ENCODE measurements at places on chromosomes 2 and 18. TPM values are rescaled to one million over a fixed set of nuclear protein-coding genes. Genes with fewer than 3 reads are reported as not detected.

Gene ZNF513
- polyA plus RNA-seq = 14.8 TPM

Gene UGT1A5
- not detected for polyA plus RNA-seq

Gene TM4SF20
- not detected for polyA plus RNA-seq

Gene ANKAR
- 0.29 TPM for polyA plus RNA-seq

Gene FOSL2
- 16.9 TPM for polyA plus RNA-seq

Gene RAB6D
- 0.03 TPM for polyA plus RNA-seq

Gene THSD7B
- 0.01 TPM for polyA plus RNA-seq

Gene EFR3B
- 0.07 TPM for polyA plus RNA-seq

Gene AMER3
- not detected for polyA plus RNA-seq

Gene KCNG2
- polyA plus RNA-seq = not detected

Gene ITPRIPL1
- 3.2 TPM for polyA plus RNA-seq

Gene ARHGEF4
- 14.1 TPM for polyA plus RNA-seq

Gene UGT1A3
- 0.58 TPM for polyA plus RNA-seq

Gene TRIB2
- polyA plus RNA-seq = 3.7 TPM

Gene LYPD6B
- 5.8 TPM for polyA plus RNA-seq

Gene NCL
- polyA plus RNA-seq = 535 TPM

Gene RGPD4
- polyA plus RNA-seq = not detected

Gene CPO
- not detected for polyA plus RNA-seq

Gene GALR1
- polyA plus RNA-seq = not detected

Gene DAPL1
- polyA plus RNA-seq = 0.56 TPM

Gene SLC30A3
- 0.04 TPM for polyA plus RNA-seq

Gene DOK1
- polyA plus RNA-seq = 5.4 TPM
